ENCODE measurements at places on chromosomes 13 and 19.
A peak's percentile ranks its signal among the peaks of the same experiment; 100 is the strongest.

GRCh38 chr19:1189419-1189818 is 15.4 kb upstream of the SBNO2 start:
- DNase-seq = no peak

- DNase-seq = no peak
Observed at GRCh38 chr19:16185768-16186123, 536 bp downstream of the FAM32A start.

DNA sequence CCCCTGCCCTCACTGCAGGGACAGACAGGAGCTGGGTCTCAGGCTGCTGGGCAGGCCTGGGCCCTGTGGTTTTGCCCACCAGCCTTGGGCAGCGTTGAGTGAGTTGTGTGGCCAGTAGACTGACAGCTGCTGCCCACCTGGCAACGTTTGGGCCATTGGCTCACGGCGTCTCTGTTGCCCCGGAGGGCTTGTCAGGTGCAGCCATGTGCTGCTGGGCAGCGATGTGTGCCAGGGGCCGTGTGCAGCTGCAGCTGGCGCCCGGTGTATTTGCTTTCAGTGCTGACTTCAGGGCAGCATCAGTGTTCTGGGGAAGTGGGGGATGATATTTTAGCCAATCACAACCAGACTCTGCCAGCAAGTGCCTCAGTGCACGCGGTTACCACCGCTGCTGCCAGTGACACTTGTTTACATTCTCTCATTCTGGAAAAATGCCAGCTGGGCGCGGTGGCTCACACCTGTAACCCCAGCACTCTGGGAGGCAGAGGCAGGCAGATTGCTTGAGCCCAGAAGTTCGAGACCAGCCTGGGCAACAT is 10.6 kb downstream of the FZR1 start:
- peak; percentile 93 for DNase-seq

DNA sequence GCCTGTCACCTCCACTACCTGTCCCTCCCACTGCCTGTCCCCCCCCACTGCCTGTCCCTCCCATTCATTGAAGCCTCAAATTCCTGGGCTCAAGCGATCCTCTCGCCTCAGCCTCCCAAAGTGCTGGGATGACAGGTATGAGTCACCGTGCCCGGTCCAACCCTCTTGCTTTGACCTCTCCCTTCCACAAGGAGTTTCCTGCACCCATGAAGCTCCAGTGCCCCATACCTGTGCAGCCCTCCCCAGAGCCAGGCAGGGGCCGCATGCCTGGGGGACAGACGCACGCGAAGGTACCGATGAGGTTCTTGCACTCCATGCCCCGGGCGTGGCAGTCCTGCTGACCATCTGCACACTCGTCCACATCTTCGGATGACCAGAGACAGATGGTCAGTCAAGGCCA is 34.3 kb downstream of the CCL25 start:
- no peak for DNase-seq

GRCh38 chr19:15249528-15249874 is 17.3 kb upstream of the EPHX3 start:
- DNase-seq = no peak

DNA sequence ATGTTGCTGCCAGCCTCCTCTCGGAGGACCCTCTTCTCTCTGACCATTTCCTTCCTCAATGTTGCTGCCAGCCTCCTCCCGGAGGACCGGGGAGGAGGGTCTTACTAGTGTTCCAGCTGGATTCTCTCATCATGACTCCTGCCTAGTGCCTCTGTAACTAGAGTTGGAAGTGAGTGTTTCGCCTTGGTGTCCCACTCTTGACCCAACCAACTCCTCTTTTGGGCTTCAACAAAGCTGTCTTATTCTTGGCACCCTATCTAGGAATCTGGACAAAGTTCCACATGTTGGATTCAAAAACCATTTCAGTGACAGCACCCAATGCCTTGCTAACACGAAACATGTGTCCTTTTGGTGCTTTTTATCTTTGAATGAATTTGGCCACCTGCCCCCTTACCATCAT is 165.4 kb downstream of the GPC5 start:
- DNase-seq = no peak

DNA sequence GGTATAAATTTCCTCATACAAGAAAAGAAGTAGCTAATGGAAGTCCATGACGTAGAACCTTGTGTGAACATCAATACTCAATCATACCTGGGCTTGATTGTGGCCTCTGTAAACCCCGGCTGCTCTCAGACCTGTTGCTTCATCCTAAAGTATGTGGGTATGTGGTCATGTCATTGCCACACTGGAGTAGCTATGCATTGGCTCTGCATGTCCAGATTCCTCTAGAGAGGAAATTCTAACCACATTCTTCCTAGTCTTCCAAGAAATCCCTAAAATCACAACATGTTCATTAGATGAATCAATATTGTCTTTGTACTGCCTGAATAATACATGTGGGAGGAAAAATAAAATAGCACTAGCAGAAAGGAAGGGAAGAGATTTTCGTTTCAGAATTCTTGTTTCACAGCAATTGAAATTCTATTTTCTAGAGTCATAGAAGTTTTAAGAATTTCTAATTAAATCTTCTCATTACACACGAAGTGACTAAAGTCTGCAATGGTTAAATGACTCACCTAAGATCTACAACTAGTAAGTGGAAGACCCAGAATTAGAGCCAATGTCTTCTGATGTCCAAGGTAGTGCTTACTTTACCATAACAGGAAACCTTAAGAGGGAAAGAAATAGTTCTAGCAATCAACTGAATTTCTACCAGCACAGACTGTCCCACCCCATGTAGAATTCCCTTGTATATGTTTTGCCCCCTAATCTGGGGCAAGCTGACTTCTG is 28.0 kb downstream of the RXFP2 start:
- no peak for DNase-seq

GRCh38 chr19:48745208-48745995 is 1.3 kb downstream of the IZUMO1 start:
- no peak for DNase-seq

GRCh38 chr19:21626924-21627697 is 121.7 kb downstream of the ZNF429 start:
- DNase-seq = no peak

DNA sequence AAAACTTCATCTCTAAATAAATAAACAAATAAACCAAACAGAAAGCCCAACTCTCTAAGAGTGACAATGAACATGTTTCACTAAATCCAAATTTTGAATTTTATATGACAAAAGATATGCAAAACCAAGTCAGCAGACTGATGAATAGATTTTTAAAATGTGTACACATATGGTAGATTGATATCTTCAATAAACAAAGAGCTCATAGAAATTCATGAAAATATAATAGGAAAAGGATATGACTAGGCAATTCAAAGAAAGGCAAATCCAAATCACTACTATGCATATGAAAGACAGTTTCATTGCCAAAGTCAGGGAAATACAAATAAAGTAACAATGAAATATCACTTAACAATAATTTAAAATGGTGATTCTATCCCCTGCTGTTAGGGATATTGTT is 63.7 kb upstream of the NBEA start:
- no peak for DNase-seq
